Urinary bladder (tissue), 4 donors: ENCODE measurements at places on chromosomes 6 and 20. TPM values are rescaled to one million over a fixed set of nuclear protein-coding genes. Genes with fewer than 3 reads are reported as not detected.

DNA sequence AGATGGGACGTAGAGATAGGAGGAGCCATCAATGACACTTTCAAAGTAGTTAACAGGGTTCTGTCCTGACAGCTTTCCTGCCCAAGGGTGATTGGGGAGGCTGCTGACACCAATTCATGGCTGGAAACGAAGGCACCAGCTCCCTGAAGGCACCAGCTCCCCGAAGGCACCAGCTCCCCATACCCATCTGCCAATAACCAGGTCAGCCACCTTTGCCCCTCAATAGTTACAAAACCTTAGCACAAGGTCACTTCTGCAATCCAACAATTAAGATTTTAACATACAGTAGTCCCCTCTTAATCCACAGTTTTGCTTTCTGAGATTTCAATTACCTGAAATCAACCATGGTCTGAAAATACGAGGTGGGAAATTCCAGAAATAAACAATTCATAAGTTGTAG is 51.7 kb downstream of the ELOVL5 start:
- DNase-seq = no peak

- DNase-seq = no peak
These were observed 8.4 kb upstream of the HLA-A start for GRCh38 chr6:29933955-29934354.

DNA sequence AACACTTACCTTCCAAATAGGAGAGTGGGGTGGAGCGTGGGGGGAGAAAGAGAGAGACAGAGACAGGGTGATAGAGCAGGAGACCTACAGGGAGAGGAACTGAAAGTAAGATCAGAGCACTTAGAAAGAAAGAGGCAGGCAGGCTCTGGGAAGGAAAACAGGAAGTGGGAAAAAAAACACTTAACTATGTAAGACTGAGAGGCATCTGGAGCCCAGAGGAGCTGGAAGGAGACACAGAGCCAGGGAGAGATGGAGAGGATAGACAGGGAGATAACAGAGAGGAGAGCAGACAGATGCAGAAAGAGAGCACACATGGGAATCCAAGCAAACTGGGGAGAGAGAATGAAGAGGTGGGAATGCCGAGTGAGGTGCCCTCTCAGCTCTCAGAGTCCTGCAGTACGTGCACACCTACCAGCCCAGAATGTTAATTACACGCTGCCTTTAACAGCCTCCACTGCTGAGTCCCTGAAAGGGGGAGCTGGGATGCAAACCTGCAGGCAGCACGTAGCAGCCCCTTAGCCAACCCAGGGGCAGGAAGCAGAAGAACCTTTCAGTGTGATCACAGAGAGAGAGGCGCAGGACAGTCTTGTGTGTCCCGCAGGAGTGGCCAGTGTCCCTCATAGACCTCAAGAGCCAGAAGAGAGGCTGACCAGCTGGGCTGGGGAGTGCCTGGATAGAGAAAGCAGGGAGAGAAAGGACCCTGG is 132.7 kb upstream of the LRFN2 start:
- no peak for DNase-seq

- DNase-seq = no peak
These were observed 147.4 kb downstream of the HDGFL1 start for GRCh38 chr6:22716721-22717120.

GRCh38 chr6:128252341-128253176 is 267.8 kb downstream of the PTPRK start:
- no peak for DNase-seq

DNA sequence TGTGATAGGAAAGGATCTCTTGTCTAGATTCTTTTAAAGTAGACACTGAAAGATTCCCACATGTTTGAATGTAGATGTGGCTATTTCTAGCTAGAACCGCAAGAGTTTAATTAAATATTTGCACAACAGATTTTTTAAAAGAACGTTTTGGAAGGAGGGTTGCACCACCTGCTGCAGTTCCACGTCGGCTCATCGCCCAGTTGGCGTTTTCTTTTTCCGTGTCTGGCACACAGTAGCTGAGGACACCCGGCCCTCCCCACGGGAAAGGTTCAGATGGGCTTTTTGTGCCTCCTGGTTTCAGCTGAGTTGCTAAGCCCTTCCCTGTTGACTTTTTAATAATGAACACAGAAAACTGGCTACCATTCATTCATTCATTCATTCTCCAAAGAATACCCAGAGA is 41.8 kb upstream of the DOK5 start:
- no peak for DNase-seq

DNA sequence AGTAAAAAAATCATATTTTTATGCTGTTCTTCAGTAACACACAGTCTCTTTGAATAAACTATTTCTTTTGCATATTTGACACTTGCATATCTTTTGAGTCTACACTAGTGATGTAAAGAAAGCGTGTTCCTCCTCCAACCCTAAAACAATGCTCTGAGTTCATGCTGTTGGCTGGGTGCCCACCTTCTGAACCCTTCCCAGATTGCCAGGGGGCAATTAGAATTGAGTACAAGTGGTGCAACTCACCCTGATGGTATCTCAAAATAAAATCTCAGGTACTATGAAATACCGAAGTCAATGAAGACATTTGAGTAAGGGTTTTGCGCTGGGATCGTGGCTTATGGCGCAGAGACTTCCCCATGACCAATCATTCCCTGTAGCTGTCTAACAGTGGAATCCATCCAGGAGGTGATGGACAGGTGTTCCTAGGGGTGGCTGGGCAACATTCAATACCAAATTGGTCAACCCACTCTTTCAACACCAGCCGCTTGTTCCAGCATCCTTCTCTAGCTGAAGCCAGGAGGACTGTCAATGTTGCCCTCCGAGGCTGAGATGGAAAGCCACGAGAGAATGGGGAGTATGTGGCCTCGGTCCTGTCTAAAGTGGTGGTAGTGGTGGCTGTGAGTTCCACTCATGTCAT is 94.4 kb upstream of the ZNFX1 start:
- no peak for DNase-seq

- no peak for DNase-seq
These were observed 12.1 kb downstream of the TRIM31 start for GRCh38 chr6:30100585-30101443.

DNA sequence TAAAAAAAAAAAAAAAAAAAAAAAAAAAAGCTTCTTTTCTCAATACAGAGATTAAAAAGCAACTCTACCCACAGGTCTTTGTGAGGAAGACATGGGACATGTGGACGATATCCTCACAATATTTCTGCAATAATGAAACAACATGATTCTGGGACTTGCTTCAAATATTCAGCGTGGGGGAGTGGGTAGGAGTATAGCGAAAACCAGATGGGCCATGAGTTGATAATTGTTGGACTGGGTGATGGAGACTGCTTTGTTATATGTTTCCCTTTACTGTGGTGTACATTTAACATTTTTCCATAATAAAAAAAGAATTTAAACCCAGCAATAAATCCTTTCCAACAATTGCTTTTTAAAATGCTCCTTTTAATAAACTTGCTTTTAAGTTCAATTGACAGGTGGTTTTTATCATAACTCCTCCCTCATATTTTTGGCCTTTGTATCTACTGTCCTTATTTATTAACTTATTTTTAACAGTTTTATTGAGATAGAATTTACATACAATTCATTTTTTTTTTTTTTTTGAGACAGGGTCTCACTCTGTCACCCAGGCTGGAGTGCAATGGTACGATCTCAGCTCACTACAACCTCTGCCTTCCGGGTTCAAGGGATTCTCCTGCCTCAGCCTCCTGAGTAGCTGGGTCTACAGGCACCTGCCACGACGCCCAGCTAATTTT is 40.4 kb upstream of the ARFGEF2 start:
- peak; percentile 56 for DNase-seq

Gene FAM217A
- polyA plus RNA-seq = not detected
